PC-9 (cell line): ENCODE measurements at places on chromosomes 1 and 21. TPM values are rescaled to one million over a fixed set of nuclear protein-coding genes. Genes with fewer than 3 reads are reported as not detected.
A peak's percentile ranks its signal among the peaks of the same experiment; 100 is the strongest.

DNA sequence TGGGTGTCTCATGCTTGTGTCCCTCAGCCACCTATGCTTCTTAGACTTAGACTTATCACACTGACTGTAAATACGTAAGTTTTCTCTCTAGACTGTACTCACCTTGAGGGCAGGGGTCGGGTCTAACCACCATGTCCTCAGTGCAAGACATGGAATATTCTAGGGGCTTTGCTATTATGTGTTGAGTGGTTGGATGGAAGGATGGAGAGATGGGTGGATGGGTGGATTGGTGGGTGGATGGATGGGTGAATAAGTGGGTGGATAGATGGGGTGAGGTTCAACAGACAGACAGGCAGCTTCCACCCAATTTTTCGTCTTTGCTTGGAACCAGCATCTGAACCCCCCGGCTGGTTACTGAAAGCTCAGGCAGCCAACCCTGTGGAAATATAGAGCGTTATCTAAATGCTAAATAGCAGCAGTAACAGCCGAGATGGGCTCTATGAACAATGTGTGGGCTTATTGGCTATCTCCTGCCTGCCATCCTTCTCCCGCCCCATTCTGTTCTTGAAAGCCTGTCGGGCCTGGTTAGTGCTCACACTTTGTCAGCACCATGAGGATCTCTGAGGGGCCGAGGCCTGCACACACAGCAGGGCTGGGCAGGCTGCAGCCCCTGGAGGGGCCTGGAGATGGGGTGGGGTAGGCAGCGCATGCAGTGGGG is 130.7 kb downstream of the ACTL8 start:
- no peak for DNase-seq

GRCh38 chr1:224592636-224593582 is 23.2 kb upstream of the CNIH3 start:
- no peak for DNase-seq

DNA sequence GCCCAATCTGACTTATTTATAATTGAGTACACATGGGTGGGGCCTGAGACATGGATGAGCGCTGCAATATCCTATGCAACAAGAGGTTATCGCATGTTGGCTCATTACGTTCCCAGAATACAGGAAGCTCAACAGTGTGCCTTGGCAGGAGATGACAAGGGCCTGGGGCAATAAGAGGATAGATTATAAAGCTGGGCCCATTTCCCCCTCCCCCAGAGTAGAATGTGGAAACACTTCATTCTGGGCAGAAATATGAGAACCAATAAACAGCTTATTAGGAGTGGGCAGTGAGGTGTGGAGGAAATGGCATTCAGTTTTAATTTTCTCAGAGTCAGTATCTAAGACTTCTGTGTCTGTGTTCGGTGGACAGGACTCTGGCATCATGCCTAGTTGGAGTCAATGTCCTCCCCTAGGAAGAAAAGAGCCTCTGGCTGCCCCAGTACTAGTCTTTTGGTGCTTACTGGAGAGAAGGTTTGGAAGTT is 92.8 kb downstream of the PIK3R3 start:
- DNase-seq: peak; percentile 23

DNA sequence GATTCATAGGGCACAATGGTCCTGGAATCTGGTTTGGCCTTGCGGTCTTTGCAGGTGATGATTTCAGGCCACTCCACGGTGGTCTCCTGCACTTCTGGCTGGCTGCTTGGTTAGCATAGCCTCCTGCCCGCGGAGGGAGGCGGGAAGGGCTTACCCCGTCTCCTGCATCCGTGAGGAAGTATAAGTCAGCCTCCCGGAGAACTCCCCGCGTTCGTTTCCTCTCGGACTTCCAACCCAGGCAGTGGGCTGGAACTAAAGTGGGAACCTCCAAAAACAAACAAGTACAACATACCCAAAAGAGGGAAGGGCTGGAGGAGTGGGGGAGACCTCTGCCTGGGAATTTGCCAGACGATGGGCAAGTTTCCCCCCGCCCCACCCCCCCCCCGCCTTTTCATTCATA is 939 bp upstream of the CCN1 start:
- DNase-seq: no peak

Gene IVL
- total RNA-seq: not detected in 2 replicates

Gene OR2G3
- total RNA-seq: not detected in 2 replicates

- DNase-seq: no peak
Measured at GRCh38 chr21:45638707-45639106, 4.8 kb upstream of the PCBP3 start.

Gene S1PR1
- 0.15 and 0.68 TPM in 2 replicates for total RNA-seq

Gene CNR2
- total RNA-seq: not detected in 2 replicates

Gene TMEM240
- 4.4 and 8.3 TPM in 2 replicates for total RNA-seq

DNA sequence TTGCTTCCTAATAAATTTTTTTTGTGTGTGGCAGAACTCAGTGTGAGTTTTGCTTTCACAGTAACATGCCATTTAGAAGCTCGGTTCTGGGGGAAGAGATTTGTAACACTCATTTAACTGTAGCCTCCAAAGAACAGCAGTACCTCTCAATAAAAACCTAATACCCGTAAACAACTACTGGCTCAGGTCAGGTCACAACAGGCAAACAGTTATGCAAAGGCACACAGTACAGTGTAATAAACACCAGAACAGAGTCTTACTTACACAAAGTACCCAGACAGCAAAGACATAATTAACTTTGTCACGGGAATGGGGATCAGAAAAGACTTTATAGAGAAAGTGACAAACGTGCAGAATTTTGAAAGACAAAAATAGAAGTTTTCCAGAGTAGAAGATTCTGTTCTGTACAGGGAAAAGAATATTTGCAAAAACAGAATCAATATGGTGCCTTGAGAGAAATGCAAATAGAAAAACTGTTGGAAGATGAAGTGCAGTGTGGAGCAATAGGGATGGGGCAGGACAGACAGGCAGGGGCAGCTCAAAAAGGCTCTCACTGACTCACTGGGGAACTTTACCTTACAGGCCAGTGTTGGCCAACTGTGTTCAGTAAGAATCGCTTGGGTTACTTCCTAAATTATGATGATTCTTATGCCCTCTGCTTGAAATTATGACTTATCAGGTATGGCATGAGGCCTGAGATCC is 38.8 kb downstream of the EGLN1 start:
- DNase-seq: no peak

DNA sequence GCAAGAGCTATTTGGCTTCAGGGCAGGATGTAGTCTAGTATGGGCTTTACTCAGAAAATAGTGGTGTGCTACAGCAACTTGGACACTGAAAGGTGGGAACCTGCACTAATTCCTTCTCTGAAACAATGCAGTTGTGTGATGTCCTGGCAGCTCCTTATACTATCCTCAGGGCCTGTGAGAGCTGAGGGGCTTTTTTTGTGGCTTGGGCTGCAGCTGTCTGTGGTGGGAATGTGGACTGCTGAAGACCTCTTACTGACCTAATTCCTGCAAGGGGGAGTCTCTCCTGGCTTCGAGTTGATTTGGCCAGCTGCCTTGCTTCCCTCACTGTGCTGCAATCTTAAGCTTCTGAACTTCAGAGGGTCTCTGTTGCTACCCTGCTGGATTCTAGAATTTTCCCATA is 22.3 kb upstream of the CHODL start:
- no peak for DNase-seq

GRCh38 chr21:36481639-36482038 is 1.7 kb upstream of the CLDN14 start:
- DNase-seq: no peak

Gene PLEKHN1
- total RNA-seq: 9.1 and 11.9 TPM in 2 replicates

- DNase-seq: no peak
Measured at GRCh38 chr1:226634166-226634588, 85.6 kb downstream of the STUM start.

DNA sequence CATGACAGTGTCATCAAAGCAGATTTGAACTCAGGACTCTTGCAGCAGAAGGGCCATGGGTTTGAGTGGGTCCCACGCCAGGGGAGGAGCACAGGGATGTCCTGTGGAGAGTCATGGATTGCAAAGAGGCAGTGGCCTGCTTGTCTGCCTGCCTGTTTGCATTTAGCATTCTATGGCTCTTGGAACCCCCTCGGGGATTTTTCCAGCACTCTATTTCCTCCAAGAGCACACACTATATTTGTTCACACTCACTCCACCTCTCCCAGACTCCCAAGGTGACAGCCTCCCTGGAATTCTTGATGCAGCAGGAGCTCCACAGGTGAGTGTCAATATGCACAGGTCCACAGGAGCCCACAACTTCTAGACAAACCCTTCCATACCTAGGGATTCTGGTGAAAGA is 73.1 kb upstream of the LRRN2 start:
- no peak for DNase-seq

DNA sequence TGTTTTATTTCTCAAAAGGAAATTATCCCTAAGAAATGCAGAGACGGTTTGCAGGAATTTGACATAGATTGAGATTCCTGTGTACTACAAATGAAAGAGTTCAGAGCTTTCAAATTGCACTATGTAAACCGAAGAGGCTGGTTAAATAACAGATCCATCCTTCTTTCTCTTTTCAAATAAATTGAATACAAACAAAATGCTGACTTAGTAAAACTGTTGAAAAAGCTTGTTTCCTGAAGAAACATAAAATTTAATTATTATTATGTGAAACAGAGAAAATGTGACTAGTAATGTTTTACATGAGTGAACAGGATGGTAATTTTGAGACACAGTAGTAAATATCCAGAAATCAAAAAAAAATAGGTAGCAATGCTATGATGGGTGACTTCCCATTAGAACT is 441.2 kb downstream of the LRRIQ3 start:
- no peak for DNase-seq
